ENCODE measurements at places on chromosomes 5 and 9.
A peak's percentile ranks its signal among the peaks of the same experiment; 100 is the strongest.

DNA sequence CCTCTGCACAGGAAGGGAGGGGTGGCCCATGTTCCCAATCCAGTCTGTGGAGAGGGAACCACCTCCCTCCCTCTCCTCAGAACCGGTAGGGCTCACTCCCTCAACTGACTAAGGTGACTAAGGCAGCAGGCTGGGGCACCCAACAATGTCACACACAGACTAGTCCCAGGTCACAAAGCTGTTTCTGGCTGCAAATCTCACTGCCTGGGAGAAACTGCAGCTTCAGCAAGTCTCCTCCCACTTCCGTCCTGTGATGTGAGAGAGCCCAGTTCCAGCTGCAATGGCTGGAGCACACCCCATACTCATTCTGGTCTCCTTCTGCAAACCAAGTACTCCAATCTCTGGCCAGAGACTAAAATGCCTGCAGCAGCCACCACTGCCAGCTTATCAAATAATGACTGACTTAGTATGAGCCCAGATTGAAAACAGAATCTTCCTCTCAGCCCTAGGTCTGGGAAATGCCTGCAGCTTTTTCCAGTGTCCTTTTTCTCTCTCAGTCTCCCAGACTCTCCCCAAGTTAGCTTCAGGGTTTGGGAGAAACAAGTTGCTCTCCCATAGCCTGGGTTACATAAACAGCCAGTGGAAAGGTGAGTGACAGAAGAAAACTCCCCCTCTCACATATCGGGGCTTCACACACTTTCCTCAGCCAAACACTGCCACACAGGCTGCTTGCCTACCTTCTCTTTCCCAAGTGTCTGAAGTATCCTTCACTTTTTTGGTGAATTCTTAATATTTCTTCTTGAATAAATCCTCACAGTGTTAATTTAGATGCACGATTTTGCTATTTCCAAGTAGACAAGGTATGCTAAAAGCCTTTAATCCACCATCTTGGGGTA, 247.4 kb upstream of the RASA1 start:
- no peaks in the 10 kb centered on the region for H3K4me1 ChIP-seq
- no peaks in the 10 kb centered on the region for H3K27me3 ChIP-seq
- no peak for DNase-seq
- no peaks in the 10 kb centered on the region for H3K36me3 ChIP-seq
- no peak overlapping the region for H3K27ac ChIP-seq

- no peaks in the 10 kb centered on the region for H3K27me3 ChIP-seq
- DNase-seq: no peak
- H3K27ac ChIP-seq: no peak overlapping the region
- no peak overlapping the region for H3K4me3 ChIP-seq
- no peaks in the 10 kb centered on the region for H3K4me1 ChIP-seq
Observed at GRCh38 chr9:28770226-28770625, 1196.9 kb upstream of the C9orf72 start.

DNA sequence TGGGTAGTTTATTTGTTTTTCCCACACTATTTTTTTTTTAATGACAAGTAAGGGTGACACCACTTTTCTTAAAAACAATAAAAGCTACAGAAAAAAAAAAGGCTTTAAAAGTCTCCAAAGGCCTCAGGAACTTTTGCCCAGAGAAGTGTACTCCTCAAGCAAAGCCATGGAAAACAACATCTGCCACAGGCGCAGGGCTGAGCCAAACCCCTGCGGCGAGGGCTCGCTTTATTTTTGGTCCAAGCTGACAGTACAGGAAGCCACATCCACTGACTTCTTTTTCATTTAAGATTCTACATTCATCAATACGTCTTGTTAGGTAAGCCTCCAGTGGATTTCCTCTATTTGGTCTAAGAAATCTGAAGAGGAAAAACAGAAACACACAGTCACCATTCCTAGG, 51.9 kb upstream of the IFNK start:
- DNase-seq: no peak
- H3K4me3 ChIP-seq: no peak overlapping the region
- H3K27ac ChIP-seq: peak overlapping the region; percentile 72

DNA sequence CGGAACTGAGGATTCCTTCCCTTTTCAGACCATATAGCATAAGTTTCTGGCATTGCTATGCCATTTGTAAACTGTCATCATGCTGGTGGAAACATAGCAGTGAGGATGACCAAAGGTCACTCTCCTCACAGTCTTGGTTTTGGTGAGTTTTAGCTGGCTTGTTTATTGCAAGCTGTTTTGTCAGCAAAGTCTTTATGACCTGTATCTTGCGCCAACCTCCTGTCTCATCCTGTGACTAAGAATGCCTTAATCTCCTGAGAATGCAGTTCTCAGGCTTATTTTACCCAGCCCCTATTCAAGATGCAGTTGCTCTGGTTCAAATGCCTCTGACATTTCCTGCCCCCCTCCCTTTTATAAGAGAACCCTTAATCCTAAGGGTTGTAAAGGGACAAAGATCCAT, 26.7 kb upstream of the GRIA1 start:
- no peak for DNase-seq
- H3K27me3 ChIP-seq: no peaks in the 10 kb centered on the region
- no peaks in the 10 kb centered on the region for H3K4me1 ChIP-seq

GRCh38 chr5:154653418-154653763, 101.8 kb upstream of the LARP1 start:
- DNase-seq: no peak
- peaks cover 4% of the 10 kb centered on the region for H3K4me1 ChIP-seq
- no peaks in the 10 kb centered on the region for H3K27me3 ChIP-seq
- no peak overlapping the region for H3K27ac ChIP-seq

- H3K4me3 ChIP-seq: no peak overlapping the region
- H3K36me3 ChIP-seq: no peaks in the 10 kb centered on the region
- no peak overlapping the region for H3K27ac ChIP-seq
- DNase-seq: no peak
- H3K27me3 ChIP-seq: no peaks in the 10 kb centered on the region
Observed at GRCh38 chr5:120942596-120943350, 478.7 kb downstream of the PRR16 start.

- H3K4me3 ChIP-seq: peak overlapping the region; percentile 75
- no peaks in the 10 kb centered on the region for H3K27me3 ChIP-seq
- no peaks in the 10 kb centered on the region for H3K36me3 ChIP-seq
Observed at GRCh38 chr9:96450613-96451528, 902 bp downstream of the HABP4 start.

- H3K27ac ChIP-seq: no peak overlapping the region
- H3K27me3 ChIP-seq: no peaks in the 10 kb centered on the region
- H3K36me3 ChIP-seq: no peaks in the 10 kb centered on the region
- no peak for DNase-seq
Observed at GRCh38 chr5:97041239-97041638, 101.2 kb downstream of the LIX1 start.

- H3K36me3 ChIP-seq: peaks cover 5% of the 10 kb centered on the region
- no peak overlapping the region for H3K4me3 ChIP-seq
- peak overlapping the region; percentile 67 for H3K27ac ChIP-seq
- H3K27me3 ChIP-seq: no peaks in the 10 kb centered on the region
- H3K4me1 ChIP-seq: peaks cover 62% of the 10 kb centered on the region
Observed at GRCh38 chr5:673831-674629, 19.1 kb downstream of the TPPP start.

- H3K4me3 ChIP-seq: no peak overlapping the region
- DNase-seq: no peak
- H3K4me1 ChIP-seq: no peaks in the 10 kb centered on the region
- no peak overlapping the region for H3K27ac ChIP-seq
- no peaks in the 10 kb centered on the region for H3K36me3 ChIP-seq
Observed at GRCh38 chr5:97570242-97570641, 387.2 kb upstream of the RIOK2 start.

DNA sequence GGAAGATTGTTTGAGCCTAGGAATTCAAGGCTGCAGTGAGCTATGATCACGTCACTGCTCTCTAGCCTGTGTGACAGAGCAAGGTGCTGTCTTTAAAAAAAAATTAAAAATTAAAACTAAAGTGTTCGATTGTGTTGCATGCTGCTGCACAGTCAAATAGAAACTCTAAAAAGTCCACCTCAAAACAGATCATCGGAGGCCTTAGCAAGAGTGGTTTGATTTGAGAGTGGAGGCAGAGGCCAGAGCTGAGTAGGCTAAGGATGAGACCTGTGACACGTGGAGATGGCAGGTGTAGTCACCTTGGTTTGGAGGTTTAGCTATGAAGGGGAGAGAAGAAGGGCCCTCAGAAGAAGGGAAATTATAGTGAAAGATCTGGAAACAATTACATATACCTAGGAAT, 2.8 kb upstream of the PTPDC1 start:
- peaks cover 11% of the 10 kb centered on the region for H3K4me1 ChIP-seq
- H3K27ac ChIP-seq: peak overlapping the region; percentile 4
- DNase-seq: no peak
- H3K36me3 ChIP-seq: no peaks in the 10 kb centered on the region

DNA sequence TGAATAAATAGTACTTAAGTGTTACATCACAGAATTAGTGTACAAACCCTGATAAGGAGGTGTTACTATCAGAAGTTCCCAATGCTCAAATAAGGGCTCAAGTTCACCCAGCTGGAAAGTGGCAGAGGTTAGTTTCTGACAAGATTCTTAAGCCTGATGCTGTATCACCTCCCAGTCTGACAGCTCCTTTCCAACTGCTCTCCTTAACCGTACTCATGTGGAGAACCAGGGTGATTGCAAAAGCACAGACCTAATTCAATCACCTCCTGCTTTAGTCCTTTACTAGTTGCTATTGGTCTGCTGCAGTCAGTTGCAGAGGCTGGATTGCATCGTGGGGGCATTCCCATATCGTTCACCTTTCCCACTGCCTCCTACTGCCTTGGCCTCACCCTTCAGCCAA, 100.4 kb upstream of the ZNF618 start:
- no peaks in the 10 kb centered on the region for H3K27me3 ChIP-seq
- no peak overlapping the region for H3K4me3 ChIP-seq

- no peak for DNase-seq
- no peak overlapping the region for H3K27ac ChIP-seq
- H3K4me1 ChIP-seq: no peaks in the 10 kb centered on the region
- no peak overlapping the region for H3K4me3 ChIP-seq
- H3K36me3 ChIP-seq: no peaks in the 10 kb centered on the region
Observed at GRCh38 chr5:146947181-146947941, 68.8 kb upstream of the PPP2R2B start.

DNA sequence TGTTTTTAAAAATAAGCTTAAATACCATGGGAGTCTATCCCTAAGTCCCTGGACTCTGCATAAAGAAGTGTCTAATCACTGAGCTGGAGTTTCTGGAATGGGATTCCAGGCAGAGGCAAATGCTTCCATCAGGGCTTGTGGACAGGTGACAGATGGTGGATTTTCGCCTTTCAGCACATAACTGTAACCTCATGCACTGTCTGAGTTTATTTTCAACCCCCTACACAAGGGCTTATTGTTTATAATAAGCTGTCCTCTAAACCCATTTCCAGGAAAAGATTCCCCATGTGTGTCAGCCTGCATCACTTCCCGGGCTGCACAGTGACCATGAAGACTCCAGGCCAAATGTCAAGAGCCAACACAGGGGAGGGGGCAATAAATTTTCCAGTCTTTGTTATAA, 264.0 kb downstream of the PIK3R1 start:
- no peaks in the 10 kb centered on the region for H3K4me1 ChIP-seq
- H3K27me3 ChIP-seq: no peaks in the 10 kb centered on the region
- no peak for DNase-seq

Data from sigmoid colon (tissue), 7 donors.